Smooth muscle cell of the brain vasculature (primary cell): ENCODE measurements at places on chromosomes 11 and 22.

DNA sequence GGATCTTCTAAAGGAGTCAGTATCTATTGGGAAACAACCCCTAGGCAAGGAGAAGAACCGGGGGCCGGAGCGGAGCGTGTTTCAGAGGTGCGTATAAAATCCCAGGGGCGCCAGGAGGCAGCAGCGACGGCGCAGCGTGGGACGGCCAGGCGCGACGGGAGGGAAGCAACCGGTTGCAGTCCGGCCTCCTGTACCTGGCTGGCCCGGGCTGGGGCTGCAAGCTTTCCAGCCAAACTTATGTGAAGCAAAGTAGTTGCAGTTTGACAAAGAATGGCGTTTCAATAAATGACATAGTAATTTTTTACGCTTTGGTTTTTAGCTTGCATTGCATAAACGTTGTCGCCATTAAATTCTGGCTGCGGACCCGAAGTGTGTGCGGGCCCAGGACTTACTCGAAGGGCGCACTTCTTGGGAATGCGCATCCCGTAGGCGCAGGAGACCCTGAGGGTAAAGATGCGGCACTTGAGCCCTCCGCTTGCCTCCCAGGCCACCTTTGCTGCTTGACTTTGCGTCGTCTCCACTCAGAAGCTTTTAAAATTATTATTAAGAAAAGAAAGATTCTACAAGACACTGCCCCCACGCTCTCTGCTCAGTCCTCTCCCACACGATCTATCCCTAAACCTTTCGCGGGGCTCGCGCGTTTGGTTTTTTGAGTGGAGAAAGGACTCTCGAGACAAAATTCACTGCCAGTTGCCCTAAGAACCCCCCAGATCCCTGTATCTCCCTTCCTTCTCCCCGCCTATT lies 1.6 kb upstream of the WT1 start:
- DNase-seq: no peak

DNA sequence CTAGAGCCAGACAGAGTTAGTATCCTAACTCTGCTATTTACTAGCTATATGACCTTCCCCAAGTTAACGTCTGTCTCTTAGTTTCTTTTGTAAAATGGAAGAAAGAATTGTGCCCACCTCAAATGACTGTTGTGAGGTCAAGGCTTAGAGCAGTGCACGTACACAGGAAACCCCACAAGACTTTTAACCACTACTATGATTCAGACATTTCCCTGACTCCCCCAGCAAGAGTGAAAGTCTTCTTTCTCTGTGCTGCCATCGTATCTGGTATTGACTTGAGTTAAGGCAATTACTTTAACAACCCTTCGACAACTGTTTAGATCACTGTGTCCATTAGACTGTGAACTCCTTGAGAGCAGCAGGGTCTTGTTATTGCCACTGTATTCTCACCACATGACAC lies 2.6 kb upstream of the OR52W1 start:
- no peak for DNase-seq

DNA sequence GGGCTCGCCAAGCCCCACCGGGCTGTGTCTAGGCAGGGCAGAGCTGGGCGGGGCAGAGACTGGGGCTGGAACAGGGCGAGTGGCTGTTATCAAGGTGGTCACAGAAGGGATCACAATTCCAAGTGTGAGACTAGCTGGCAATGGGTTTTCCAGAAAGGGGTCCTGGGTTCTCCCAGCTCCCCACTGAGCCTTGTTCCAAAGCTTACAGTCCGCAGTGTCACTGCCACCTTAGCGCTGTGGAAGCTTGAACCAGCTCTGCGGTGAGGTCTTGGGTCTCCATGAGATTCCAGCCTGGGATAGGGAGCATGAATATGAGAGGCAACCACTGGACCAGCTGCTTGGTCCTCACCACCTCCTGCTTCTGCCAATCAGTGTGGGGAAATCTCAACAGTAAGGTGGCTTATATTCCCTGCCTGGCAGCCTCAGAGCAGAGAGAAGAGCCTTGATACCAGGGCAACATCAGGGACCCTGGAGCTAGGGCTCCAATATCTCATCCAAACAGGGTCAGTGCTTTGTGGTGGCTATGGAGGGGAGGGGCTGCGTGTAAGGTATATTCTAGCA lies 831 bp downstream of the CD44 start:
- no peak for DNase-seq

GRCh38 chr22:42869888-42870480 lies 12.9 kb upstream of the ARFGAP3 start:
- DNase-seq: no peak

DNA sequence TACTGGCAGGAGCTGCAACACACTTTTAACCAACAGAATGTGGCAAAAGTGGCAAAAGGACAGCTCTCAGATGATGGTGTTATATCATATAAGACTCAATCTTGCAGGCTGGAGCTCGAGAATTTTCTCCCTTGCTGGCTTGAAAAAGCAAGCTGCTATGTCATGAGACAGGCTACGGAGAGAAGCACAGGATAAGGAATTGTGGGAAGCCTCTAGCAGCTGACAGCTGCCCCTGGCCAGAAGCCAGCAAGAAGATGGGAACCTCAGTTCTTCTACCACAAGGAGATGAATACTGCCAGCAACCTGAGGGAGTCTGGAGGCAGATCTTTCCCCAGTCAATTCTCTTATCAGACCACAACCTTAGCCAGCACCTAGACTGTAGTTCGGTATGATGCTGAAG lies 24.6 kb downstream of the FXYD6 start:
- DNase-seq: no peak

DNA sequence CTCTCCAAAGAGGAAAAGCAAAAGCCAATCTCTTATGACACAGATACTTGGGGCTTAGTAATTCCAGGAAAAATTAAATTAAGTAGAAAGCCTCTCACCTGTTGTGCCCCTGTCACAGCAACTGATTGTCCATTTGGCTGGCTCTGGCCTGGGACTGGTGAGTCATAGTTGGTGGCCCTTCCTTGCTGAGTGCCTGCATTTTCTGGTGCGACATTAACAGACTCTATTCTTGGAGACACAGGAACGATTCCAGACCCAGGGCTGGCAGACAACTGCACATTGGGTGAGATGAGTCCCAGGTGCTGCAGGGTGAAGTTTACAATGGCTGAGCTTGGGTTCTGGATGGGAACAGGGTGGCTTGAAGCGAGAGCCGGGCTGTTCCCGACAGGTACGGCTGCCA lies 15.6 kb downstream of the E2F8 start:
- DNase-seq: no peak

GRCh38 chr11:116932181-116932580 lies 94.8 kb upstream of the APOA1 start:
- DNase-seq: no peak

DNA sequence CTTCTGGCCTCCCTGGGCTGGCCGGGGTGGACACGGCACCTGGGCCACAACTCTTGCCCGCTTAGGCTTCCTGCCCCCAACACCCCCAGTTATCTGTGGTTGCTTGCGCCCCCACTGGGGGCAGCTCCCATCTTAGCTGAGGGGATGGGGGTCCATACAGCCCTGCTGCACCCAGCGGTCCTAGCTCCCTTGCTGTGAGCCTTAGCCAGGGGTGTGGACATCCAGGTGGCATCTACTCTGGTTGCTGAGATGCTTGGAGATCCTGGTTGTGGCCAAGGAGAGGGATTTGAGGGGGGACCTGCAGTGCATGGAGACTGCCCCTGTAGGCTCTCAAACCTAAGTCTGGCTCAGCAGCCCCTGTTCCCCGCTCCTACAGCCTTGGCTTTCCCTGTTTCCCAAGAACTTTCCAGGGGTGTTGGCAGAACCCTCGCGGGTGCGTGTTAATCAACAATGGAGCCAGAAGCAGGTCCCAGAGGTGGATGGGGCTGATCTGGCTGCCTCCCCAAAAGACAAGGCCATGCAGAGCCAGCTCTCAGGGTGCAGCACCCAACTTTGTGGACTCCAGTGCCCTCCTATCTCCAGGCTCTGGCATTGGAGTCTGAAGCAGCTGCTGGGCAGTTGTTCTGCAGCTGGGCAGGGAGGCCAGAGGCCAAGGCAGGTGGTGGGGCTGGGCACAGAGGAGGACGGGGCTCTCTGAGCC lies 3.3 kb downstream of the KCNQ1 start:
- no peak for DNase-seq

GRCh38 chr22:49672014-49672516 lies 155.6 kb downstream of the BRD1 start:
- no peak for DNase-seq

- no peak for DNase-seq
Measured at GRCh38 chr22:37566329-37566837, 6.1 kb downstream of the CDC42EP1 start.

GRCh38 chr11:9787981-9788521 lies 124.2 kb downstream of the SWAP70 start:
- peak; percentile 21 for DNase-seq

GRCh38 chr11:125457814-125458343 lies 38.2 kb downstream of the FEZ1 start:
- DNase-seq: no peak

DNA sequence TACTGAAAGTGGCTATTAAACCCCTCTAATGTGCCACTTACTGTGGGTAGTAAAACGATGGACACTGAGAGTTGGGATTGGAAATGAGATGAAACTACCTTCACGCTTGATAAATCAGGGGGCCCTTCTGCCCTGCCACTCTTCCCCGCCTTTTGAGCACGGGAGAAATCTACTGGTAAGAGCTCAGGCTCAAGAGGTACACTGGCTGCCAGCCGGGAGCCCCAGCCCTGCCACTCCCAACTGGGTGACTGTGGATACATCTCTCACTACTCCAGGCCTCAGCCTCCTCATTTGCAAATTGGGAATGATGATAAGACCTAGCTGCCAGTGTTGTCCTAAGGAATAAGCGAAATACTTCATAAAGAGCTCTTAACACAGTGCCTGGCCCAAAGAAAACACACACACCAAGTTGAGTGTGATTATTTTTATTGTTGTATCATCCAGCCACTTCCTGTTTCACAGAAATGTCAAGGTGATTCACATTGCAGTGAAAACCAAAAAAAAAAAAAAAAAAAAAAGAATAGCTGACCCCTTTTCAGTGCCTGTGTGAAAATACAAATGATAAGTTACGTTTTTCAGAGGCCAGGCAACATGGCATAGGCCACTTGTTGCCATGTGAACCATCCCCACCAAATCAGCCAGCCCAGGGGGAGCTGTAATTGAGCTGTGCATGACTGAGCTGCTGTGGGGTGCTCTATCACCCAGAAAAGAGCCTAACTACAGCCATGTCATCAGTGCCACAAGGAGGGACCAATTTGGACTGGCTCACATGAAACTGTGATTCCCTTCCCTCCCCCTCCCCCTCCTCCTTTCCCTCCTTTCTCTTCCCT lies 4.4 kb upstream of the ZNRD2 start:
- DNase-seq: no peak

GRCh38 chr11:109071712-109072524 lies 350.1 kb upstream of the C11orf87 start:
- DNase-seq: no peak

DNA sequence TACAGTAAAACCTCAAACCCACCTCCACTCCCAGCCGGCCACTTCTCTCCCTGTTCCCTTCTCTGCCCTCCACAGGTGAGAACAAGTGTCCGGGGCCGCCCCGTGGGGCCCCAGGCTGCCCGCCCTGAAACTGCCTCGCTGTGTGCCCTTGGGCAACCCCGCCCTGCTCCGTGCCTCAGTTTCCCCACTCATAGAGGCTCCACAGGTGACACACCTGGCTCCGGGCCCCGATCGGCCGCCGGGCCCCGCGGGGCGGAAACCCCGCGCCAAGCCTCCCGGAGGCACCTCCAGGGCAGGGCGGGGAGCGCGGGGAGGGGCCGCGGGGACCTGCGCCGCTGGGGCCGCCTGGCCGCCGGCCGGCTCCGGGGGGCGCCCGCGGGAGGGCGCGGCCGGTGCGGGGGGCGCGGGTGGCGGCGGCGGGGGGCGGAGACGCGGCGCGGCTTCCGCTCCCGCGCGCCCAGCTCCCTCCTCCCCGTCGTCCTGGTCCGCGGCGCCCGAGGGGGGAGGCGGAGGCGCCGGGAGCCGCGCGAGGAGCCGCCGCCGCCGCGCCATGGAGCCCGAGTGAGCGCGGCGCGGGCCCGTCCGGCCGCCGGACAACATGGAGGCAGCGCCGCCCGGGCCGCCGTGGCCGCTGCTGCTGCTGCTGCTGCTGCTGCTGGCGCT lies at the start of gene LRP5:
TSS of gene LRP5 (plus strand) at position 475 of the 663 bp plus-strand sequence. CDS start at position 599, 124 bp downstream.
- DNase-seq: no peak

- DNase-seq: no peak
Measured at GRCh38 chr11:102891736-102892135, 17.0 kb upstream of the MMP12 start.

DNA sequence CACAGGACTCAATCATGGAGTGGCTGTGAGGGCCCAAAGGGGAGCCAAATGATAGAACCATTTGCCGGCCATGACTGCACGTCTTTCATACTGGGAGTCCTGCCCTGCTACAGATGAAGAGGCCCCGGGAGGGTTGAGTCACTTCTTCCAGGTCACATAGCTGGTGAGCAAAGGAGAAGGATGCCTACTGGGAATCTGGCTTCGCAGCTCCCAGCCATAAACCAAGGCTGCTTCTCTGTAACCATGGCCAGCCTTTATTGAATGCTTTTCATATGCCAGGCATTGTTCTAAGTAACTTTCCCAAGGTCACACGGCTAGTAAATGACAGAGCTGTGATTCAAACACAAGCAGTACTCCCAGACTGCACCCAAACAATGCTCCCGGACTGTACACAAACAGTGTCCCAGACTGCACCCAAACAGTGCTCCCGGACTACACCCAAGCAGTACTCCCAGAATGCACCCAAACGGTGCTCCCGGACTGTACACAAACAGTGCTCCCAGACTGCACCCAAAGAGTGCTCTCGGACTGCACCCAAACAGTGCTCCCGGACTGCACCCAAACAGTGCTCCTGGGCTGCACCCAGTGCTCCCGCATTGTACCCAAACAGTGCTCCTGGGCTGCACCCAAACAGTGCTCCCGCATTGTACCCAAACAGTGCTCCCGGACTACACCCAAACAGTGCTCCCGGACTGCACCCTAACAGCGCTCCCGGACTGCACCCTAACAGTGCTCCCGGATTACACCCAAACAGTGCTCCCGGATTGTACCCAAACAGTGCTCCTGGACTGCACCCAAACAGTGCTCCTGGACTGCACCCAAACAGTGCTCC lies 89.8 kb downstream of the FBXO7 start:
- DNase-seq: peak; percentile 54

- no peak for DNase-seq
Measured at GRCh38 chr11:94400839-94401772, at the start of gene GPR83. Gene GPR83, minus strand, starts transcription at chr11:94401419. Its CDS starts 172 bp downstream, at chr11:94401247.

DNA sequence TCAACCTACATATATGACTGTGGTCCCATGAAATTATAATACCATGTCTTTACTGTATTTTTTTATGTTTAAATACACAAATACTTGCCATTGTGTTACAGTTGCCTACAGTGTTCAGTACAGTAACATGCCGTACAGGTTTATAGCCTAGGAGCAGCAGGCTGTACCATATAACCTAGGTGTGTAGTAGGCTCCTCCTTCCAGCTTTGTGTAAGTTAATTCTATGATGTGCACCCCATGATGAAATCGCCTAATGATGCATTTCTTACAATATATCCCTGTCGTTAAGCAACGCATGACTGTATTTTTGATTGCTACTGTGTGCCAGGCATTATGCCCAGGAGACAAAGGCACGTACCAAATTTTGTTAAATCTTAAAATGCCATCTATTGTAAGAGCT lies 163.7 kb downstream of the LDLRAD3 start:
- DNase-seq: no peak

GRCh38 chr11:27716835-27717234 lies 16.6 kb upstream of the BDNF start:
- no peak for DNase-seq
